ENCODE measurements at places on chromosomes 2 and 18.

GRCh38 chr2:241443486-241444223, 64.7 kb downstream of the STK25 start:
- DNase-seq, result no peak

- DNase-seq, result no peak
Measured at GRCh38 chr2:63422556-63422955, 165.7 kb downstream of the WDPCP start.

GRCh38 chr2:239805414-239805813, 219.7 kb downstream of the NDUFA10 start:
- no peak for DNase-seq

- no peak for DNase-seq
Measured at GRCh38 chr18:75090336-75090735, 118.6 kb downstream of the PTGR3 start.

GRCh38 chr2:237669283-237669627, 41.9 kb downstream of the LRRFIP1 start:
- DNase-seq, result no peak

DNA sequence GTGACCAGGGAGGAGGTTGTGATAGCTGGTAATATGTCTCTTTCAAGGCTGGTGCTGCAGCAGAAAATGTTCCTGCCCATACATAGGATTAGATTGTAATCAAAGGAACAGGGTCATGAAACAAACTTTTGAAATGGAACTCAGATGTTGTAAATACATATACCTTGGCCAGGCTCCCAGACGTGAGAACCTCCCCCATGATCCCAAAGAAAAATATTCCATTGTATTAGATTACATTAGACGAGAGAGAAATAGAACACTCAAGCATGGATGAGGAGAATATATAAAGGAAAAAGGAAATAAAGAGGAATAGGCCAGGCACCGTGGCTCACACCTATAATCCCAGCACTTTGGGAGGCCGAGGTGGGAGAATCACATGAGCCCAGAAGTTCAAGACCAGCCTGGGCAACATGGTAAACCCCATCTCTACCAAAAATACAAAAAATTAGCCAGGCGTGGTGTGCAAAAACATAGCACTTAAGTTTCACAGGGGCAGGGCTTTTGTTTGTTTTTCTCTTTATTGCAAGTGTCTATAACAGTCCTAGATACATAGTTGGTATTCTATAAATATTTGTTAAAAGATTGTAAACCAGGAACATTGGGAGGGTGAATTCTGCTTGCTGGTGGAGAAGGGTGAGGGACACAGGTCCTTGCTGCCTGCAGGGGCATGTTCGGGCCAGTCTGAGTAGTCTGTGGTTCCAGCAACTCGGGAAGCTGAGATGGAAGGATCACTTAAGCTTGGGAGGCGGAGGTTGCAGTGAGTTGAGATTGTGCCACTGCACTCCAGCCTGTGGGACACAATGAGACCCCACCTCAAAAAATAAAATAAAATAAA, 52.8 kb downstream of the RPL37A start:
- no peak for DNase-seq

DNA sequence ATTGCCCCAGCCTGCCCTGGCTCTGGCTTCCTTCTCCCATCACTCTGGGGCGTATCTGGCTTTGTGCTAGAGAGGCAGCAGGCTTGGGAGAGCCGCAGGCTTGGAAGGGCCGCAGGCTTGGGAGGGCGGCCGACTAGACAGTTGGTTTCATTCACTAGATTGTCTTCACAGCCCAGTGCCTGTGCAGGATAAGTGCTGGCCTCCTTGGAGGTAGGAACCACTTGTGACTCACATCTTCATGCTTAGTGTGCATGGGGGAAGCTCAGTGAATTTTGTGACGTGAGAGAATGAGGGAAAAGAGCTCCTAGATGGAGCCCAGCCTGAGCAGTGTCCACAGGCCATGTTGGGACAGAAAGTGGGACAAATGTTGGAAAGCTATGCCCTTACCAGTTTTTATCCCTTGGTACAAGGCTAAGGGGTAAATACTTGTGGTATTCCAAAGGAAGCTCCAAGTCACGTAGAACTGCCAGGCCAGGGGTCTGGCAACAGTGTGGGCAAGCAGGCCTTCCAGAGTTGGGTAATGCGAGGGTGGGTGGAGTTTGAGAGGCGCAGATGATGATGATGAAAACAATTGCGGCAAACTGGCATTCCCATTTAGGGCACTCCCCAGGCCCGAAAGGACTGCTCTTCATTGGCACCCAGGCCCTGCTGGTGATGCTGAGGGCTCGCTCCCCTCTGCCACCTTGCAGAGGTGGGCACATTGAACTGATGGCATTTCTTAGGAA, 100.1 kb downstream of the DDX1 start:
- no peak for DNase-seq

Data from left renal pelvis (tissue), 4 donors.